ENCODE measurements at places on chromosomes 13 and 19. TPM values are rescaled to one million over a fixed set of nuclear protein-coding genes. Genes with fewer than 3 reads are reported as not detected.

WASF3 gene
- 0.18 TPM for total RNA-seq

GRCh38 chr13:27168086-27168485 lies 3.5 kb downstream of the USP12 start:
- DNase-seq = no peak

DNA sequence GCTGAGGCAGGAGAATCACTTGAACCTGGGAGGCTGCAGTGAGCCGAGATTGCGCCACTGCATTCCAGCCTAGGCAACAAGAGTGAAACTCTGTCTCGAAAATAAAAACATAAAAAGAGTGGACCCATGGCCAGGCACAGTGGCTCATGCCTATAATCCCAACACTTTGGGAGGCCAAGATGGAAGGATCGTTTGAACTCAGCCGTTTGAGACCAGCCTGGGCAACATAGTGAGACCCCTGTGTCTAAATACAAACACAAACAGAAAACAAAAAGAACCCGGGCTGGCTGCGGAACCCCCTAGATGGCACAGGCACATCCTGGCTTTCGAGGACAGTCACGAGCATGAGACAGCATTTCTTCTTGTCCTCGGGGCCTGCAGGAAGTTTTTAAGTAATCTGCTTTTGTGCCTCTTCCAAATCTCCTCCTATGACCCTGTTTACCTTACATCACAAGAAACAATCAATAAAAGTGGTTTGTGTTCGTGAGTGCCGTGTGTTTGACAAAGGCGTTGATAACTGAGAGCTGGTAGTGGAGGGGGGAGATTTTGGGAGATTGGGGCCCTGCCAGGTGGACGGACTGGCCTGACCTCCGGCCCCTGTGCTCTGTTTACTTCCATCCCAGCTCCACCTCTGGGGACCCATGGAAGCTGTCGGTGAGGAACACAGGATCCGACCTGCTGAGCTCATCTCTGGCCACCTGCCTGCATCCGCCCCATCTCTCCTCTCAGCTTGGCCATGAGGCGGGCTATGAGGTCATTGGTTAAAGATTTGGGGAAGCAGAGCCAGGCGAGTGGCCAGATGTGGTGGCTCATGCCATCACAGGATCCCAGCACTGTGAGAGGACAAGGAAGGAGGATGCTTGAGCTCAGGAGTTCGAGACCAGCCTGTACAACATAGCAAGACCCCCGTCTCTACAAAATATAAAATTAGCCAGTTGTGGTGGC lies 5.9 kb upstream of the GDF15 start:
- no peak for DNase-seq

DNA sequence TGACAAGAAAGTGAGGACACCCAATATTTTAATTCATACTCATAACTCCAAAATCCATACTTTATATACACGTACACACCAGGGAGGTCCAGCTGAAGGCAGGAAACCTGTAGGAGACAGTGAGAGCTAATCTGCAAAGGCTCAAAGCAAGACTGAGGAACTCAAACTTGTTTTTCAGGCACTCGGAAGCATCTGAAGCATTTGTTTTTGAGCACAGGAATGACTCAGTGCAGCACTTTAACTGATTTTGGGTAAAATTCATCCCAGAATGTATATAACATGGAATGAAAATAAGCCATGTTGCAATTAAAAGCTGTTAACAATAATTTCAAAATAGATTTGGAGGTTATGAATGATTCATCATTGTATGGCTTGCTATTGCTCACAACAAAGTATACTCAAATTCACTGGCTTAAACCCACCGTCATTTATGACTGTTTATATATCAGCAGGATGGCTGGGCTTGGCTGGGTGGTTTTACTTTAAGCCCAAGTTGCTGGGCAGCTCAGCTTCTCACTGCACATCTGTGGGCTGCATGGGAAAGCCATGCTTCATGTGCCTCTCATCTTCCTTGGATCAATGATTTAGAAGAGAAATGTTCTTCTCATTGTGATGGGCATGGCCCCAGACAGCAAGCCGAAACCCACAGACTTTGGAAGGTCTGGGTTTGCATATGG lies 177.0 kb downstream of the RFC3 start:
- no peak for DNase-seq

DNA sequence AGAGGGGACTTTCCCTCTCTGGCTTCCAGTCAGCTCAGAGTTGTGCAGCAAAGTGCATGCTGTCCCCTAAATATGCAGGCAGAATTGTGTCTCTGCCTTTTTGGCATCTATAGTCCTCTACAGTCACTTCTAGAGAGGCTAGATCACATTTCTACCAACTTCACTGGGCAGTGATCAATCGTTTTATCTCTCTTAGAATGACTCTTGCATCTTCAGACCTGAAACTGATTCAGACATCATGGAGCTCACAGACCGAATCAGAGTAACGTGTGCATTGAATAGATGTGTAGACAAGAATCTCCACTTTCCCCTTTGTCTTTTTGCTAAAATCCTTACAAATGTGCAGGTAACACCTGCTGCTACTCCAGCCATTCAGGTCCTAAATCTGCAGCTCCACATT lies 6.2 kb downstream of the ZNF253 start:
- no peak for DNase-seq

NUFIP1 gene
- 3.8 TPM for total RNA-seq

GRCh38 chr19:48415395-48415794 lies 21.9 kb downstream of the GRIN2D start:
- DNase-seq = no peak

CGB2 gene
- total RNA-seq = not detected

ZNF829 gene
- total RNA-seq = 0.03 TPM

- DNase-seq = peak; percentile 37
Observed at GRCh38 chr19:2636897-2637683, 65.4 kb downstream of the GNG7 start.

DNA sequence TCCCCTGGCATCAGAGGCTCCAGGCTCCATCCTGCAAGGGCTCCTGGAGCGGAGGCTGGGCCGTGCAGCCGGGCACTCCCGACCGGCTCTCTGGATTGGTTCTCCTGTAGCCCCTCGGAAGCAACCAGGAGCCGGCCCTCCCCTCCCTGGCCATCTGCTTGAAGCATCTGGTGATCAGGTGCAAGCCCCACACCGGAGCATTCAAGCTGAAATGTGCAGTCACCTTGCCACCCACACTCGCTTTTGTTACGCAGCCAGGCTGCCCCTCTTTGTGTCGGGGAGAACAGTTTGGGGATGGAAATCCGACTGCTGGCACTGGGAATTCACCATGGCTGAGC lies 258.8 kb downstream of the ZNF536 start:
- DNase-seq = no peak

GRCh38 chr13:96817336-96817941 lies 176.8 kb downstream of the OXGR1 start:
- no peak for DNase-seq

- DNase-seq = peak; percentile 40
Observed at GRCh38 chr13:111392486-111392885, 72.0 kb downstream of the TEX29 start.

- DNase-seq = no peak
Observed at GRCh38 chr19:17977021-17977420, 10.1 kb downstream of the KCNN1 start.

DNA sequence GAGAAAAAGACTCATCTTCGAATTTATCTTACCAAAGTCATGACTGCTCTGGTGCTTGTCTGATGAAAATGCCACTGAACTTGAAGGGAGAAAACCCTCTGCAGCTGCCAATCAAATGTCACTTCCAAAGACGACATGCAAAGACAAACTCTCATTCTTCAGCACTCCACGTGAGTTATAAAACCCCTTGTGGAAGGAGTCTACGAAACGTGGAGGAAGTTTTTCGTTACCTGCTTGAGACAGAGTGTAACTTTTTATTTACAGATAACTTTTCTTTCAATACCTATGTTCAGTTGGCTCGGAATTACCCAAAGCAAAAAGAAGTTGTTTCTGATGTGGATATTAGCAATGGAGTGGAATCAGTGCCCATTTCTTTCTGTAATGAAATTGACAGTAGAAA lies 19.2 kb upstream of the PHF11 start:
- no peak for DNase-seq

- DNase-seq = no peak
Observed at GRCh38 chr19:54133312-54133956, 4.1 kb upstream of the CNOT3 start.

GRCh38 chr13:28569886-28570285 lies 75.0 kb upstream of the FLT1 start:
- no peak for DNase-seq

GRCh38 chr19:13260883-13261653 lies 110.9 kb downstream of the IER2 start:
- no peak for DNase-seq

OVOL3 gene
- not detected for total RNA-seq

CALR3 gene
- total RNA-seq = not detected

DNA sequence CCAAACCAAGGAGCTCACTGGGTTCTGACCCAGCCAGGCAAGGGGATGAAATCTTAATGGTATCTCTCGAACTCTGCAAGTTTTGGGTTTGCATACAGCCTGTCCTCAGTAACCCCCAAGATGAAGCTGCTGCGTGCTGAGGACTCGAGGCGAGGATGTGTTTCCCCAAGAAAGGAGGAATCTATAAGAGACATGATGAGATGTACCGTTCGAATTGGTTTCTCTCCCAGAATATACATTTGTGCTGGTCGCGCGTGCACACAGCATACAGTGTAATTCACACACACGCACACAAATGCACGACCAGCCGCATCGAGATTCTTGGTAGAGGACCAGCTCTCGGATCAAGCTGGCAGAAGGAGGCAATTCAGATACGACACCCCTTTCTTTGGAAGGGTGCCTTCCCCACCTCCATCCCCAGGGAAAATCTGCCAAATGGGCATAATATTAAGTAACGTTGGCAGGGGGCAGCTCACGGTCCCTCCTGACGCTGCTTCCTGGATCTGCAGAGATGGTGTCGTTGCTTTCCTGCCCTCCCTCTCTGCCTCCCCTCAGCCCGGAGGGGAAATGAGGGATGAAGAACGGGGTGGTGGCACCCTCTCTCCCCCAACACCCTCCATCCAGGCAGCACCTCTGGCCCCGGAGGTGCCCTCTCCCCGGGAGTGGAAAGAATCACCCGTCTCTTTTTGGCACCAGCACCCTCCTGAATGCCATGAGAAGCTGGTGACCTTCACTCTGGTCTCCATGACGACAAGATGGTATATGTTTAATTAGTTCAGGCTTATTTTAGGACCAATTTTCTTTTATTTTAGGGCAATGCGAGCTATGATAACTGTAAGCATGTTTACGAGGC lies 310.2 kb downstream of the ZNF536 start:
- DNase-seq = no peak

DNA sequence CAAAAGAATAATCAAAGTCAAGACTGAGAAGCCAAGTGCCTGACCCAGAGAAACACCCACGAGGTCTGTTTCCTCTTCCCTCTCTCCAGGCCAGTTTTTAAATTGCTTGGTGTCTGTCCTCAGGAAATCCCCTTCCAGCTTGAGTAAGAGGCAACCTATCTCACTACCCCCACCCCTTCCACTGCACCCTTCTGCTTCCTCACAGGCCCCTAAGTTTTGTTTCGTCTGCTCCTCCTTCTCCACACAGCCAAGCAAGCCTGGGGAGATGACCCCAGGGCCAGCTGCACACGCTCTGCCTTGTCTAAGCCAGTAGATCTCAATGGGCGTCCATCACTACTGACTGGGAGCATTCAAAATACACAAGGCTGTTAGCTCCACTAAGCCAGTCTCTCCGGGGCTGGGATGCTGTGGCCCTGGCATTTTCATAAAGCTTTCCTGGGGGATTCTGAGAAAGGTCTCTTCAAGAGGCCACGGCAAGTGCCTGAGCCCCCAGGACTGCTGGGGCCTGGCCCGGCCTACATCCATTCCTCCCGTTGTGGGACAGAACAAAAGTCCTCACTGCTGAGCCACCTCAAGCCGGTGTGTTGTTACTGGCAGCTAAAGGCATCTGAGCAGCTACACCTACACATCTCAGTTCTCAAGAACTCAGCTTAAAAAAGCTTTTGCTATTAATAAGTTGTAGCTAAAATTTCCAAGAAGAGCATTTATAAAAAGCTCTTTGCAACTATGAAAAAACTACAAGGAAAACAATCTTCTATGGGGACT lies 14.9 kb upstream of the IL4I1 start:
- DNase-seq = no peak

GRCh38 chr13:114078461-114079451 lies 53.7 kb downstream of the RASA3 start:
- DNase-seq = peak; percentile 80

- peak; percentile 59 for DNase-seq
Observed at GRCh38 chr19:4229179-4229931, at the start of gene EBI3. EBI3 (plus strand) TSS chr19:4229523; CDS start chr19:4229551, 28 bp downstream.

PSG7 gene
- total RNA-seq = not detected

- DNase-seq = peak; percentile 61
Observed at GRCh38 chr13:37194428-37194861, 89.0 kb upstream of the CSNK1A1L start.

- DNase-seq = no peak
Observed at GRCh38 chr13:76836311-76836710, 49.9 kb downstream of the KCTD12 start.
